ENCODE measurements at places on chromosomes 13 and 19.

- no peak for DNase-seq
Observed at GRCh38 chr13:98749501-98749900, 3.0 kb downstream of the SLC15A1 start.

DNA sequence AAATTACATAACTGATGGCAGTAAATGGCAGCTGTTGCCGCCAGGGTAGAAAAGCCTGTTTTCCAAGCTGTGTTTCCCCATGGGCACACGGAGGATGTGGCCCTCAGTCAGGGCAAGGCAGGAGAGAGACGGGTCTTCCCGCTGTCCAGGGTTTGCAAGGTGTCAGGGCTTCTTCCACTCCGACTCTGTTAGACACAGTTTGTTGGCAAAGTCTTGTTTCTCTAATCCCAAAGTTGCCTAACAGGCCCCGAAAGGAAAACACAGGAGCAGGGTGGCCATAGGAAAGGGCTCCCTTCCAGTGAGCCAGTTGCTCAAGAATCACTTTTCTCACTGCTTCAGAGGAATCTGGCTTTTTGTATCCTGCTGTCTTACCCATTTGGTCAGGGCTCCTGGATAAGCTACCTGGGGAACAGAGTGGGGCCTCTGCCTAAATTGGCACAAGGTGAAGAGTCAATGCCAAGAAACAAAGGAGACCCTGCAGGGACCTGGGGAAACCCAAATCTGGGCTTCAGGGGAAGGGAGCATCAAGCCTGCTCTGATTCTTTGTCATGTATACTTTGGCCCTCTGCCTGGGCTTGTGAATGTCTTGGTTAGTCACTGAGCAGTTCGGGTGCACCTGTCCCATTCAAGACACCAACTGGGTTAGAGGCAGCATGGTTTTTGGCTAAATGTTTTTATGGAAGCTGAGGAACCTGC, 29.0 kb upstream of the CXCL17 start:
- no peak for DNase-seq

GRCh38 chr19:49186108-49186507, 28.5 kb downstream of the TRPM4 start:
- no peak for DNase-seq

DNA sequence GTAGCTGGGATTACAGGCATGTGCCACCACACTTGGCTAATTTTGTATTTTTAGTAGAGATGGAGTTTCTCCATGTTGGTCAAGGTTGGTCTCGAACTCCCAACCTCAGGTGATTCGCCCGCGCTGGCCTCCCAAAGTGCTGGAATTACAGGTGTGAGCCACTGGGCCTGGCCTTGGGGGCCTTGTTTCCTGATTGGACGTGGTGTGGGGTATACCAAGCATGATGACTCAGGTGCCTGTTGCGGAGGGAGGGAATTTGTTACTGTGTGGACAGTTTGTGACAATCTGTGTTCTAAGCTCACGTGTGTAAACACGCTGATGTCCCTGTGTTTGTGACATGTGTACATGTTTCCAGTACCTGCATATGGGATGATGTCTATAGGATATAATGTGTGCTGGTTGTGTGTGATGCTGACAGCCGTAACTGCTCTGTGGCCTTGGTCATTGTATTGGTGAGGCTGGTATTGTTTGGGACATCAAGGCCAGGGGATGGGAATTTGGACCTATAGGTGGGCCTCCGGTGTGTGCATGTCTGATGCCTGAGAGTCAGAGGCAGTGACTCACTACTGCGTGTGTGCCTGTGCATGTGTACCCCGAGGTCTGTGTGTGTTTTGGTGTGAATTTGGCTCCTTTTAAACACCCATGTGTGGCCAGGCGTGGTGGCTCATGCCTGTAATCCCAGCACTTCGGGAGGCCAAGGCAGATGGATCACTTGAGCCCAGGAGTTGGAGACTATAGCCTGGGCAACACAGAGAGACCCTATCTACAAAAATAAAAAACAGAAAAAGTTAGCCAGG, 1.6 kb upstream of the EGLN2 start:
- no peak for DNase-seq

DNA sequence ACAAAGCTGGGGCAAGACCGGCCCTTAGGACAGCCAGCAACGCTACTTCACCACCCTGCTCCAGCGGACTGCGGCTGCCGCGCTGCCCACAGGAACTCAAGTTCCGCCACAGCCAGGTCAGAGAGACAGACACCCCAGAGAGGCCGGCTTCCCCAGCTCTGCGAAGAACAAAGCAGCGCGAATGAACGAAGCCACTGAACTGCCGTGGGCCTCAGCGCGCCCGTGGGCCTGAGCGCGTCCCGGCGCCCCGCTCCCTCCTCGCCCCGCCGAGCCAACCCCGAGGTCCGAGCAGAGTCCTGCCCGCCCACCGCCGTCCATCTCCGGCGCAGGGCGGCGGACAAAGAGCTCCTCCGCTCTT, 158.4 kb downstream of the RNF17 start:
- DNase-seq = no peak
